ENCODE measurements at places on chromosomes 16 and 17.
A peak's percentile ranks its signal among the peaks of the same experiment; 100 is the strongest.

DNA sequence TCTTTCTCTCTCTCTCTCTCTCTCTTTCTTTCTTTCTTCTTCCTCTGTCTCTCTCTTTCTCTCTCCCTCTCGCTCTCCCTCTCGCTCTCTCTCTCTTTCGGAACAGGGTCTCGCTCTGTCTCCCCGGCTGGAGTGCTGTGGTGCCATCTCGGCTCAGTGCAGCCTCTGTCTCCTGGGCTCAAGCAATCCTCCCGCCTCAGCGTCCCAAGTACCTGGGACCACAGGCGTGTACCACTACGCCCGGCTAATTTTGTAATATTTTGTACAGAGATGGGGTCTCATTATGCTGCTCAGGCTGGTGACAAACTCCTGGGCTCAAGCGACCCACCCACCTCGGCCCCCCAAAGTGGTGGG is 12.7 kb upstream of the KLHDC4 start:
- DNase-seq, result no peak

DNA sequence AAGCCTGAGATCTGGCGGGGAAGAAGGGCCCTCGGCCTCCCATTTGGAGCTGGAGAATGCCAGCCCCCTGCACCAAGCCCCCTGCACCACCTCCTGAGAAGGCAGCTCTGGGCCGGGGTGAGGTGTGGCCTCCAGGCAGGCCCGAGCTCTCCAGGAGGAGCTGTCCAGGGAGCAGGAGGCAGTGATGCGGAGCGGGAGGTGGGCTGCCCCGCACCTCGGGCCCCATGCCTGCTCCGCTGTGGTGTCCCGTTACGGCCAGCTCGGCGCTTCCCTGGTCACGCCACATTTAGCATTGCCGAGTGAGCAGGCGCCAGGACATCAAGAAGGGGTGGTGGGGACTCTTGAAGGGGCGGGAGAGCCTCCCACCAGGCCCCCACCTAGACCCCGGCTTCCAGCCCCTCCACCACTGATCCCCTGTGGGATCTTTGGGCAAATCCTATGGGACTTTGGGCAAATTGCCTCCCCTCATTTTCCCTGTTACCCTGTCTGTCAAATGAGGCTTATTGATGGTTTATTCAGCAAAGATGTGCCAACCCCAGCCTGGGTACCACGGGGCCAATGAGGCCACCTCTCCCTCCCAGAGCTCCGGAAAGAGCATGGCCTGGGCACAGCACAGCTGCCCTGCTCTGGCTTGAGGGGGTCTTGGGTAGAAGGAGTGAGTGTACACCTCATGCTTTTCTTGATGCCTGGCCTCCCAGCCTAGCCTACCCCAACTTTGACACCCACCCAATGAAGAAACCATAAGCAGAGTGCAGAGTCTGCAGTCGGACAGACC is 15.3 kb downstream of the FOXN1 start:
- DNase-seq, result peak; percentile 64

DNA sequence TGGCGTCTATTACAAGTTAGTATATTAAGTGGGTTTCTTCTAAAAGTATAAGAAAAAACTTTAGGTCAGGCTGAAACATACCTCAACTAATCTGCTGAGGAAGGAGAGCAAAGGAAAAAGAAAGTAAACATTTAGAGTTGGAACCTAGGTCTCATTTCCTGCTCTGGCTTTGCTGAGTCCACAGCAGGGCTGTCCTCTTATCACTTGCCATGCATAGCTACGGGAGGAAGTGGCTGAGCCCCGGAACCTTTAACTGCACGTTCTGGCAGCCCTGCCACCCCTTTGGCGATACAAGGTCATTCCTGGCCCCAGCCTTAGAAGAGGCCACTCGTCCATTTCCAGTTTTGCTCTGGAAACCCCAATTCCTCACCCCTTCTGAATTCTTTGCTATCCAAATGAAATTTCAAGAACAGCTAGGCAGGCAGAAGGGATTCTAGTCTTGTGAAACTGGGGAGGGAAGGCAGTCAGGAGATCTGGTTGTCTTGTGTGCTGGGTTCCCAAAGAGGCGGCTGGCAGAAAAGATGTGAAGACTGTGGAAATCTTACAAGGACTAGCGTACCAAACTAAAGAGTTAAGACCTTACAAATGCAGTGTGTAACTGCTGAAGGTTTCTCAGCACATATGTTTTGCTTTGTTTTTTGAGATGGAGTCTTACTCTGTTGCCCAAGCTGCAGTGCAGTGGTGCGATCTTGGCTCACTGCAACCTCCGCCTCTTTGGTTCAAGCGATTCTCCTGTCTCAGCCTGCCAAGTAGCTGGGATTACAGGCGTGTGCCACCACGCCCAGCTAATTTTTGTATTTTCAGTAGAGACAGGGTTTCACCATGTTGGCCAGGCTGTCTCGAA is 19.1 kb downstream of the WIPI1 start:
- no peak for DNase-seq

DNA sequence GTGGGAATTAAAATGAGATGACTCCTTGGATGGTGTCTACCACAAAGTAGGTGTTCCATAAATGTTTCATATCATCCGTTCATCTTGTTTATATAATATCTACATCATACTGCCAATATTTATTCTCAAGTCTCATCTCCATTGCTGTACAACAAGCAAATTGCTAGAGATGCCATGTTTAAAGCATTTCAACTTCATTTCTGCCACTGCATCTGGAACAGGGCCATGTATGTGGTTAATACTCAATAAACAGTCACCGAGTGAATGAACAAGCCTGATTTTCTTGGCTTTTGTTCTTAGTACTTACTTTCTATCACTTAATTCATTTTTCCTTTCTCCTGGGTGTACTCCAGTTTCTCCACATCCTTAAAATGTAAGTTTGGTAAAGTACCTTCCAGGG is 107.6 kb downstream of the KCNJ2 start:
- no peak for DNase-seq

GRCh38 chr16:85123891-85124635 is 11.8 kb upstream of the CIBAR2 start:
- no peak for DNase-seq

DNA sequence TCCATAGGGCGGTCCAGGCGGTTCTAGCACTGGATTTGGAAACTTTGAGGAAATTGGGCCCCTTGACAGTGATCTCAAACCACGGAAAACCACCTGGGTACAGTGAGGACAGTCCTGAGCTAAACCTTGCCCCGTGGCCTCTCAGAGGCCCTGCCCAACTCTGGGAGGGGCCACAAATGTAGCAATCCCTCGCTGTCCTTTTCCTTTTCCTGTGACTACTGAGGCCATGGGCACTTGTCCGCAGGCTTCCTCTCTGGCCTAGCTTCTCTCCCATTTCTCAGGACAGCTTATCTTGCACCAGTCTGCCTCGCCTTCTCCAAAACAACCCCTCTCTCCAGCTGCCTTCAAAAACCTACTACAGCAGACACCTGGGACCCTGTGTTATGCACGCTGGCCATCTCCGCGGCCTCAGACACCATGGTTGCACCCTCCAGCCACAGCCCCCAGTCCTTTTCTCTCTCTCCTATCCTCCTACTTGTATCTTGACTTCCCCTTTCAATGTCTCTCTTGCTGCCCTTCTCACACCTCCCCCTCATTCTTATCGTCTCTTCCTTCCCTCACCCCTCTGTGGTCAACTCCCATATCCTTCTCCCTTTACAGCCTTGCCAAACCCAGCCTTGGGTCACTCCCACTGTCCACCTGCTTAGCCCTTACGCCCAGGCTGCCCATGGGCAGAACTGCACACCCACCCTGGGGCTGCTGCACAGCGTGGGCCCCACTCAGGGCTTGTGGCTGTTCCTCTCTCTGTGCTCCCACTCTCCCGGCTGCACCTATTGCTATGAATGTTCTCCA is 7.6 kb downstream of the SCPEP1 start:
- no peak for DNase-seq

GRCh38 chr17:77831474-77832179 is 126.9 kb upstream of the TNRC6C start:
- DNase-seq, result peak; percentile 90

DNA sequence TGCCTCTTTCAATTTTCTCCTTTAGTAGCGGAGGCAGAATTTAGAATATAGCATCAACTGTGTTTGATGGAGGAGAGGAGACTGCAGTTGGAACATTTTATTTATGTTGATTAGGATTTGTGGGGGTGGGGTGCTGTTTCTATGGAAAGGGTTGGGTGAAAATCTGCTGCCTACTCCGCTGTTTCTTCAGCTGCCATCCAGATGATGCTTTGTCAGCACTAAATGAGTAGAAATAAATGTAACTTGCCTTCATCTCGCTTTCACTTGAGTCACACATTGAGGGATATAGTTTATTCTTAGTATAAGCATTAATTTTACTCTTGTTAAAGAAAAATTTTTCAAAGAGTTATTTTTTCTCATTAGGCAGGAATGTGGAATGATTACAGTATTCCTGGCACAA is 42.1 kb downstream of the ABHD15 start:
- DNase-seq, result no peak

- no peak for DNase-seq
Measured at GRCh38 chr17:50352693-50353599, 7.0 kb downstream of the XYLT2 start.

DNA sequence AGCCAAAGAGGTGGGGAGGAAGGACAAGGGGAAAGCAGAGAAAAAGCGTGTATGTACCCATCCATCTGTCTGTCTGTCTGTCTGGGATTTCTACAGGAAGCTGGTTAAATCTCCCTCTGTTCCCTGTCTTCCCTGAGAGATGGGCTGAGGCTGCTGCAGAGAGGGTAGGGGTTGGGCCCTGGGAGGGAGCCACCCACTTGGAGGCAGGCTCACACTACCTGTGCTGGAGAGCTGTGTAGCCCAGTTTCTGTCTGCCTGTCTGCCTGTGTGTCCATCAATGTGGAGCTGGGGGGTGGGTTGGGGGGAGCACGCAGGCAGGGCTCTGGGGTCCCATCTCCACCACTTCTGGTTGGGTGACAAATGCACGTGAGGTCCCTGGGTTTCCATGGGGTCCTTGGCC is 18.6 kb upstream of the C17orf113 start:
- no peak for DNase-seq

DNA sequence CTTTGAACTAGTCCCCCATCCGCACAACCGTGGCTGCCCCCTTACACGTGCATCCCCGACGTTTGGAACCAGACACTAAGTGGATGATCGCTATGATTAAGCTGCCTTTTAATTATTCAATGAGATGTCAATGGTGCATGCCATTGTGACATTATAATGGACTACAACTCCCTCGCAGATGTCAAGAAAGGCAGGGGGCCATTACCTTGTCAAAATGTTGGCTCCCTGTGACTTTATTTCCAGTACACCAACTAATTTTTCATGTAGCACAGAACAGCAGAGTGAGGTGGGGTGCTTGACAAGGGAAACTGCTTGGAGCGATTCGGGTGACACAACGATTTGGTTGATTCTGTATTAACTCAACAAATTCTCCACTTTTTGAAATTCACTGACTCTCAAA is 26.5 kb downstream of the ASIC2 start:
- DNase-seq, result no peak

DNA sequence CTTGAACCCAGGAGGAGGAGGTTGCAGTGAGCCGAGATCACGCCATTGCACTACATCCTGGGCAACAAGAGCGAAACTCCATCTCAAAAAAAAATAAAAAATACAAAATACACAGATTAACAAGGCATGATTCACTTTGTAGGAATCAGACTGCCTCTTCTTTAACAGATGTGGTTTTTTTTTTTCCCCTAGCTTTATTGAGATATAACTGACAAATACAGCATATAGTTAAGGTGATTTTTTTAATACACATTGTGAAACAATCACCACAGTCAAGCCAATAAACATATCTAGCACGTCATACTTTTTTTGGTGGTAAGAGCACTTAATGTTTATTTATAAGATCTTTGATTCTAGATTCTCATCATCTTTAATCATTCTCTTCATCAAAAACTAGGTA is 87.8 kb downstream of the SPAG9 start:
- no peak for DNase-seq

DNA sequence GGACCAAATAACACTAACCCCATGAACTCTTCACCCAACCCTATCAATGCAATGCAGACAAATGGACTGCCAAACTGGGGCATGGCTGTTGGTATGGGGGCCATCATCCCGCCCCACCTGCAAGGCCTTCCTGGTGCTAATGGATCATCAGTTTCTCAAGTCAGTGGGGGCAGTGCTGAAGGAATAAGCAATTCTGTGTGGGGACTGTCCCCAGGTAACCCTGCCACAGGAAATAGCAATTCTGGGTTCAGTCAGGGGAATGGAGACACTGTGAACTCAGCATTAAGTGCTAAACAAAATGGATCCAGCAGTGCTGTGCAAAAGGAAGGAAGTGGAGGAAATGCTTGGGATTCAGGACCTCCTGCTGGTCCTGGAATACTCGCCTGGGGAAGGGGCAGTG is 78.9 kb downstream of the TMC6 start:
- DNase-seq, result no peak

DNA sequence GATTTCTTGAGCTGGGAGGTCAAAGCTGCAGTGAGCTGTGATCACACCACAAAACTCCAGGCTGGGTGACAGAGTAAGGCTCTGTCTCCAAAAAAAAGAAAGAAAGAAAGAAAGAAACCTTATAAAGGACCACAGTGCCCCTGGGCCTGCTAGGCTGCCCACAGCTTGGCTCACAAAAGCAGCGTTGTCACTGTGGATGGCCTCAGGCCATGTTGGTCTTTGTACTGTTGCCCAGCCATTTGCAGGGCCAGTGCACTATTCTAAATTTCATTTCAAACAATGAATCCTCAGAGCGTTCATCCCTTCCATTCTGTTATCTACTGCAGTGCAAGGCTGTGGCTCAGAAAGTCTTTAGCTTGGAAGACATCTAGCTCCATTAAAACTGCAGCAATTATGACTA is 208.4 kb downstream of the SLC39A11 start:
- peak; percentile 83 for DNase-seq

DNA sequence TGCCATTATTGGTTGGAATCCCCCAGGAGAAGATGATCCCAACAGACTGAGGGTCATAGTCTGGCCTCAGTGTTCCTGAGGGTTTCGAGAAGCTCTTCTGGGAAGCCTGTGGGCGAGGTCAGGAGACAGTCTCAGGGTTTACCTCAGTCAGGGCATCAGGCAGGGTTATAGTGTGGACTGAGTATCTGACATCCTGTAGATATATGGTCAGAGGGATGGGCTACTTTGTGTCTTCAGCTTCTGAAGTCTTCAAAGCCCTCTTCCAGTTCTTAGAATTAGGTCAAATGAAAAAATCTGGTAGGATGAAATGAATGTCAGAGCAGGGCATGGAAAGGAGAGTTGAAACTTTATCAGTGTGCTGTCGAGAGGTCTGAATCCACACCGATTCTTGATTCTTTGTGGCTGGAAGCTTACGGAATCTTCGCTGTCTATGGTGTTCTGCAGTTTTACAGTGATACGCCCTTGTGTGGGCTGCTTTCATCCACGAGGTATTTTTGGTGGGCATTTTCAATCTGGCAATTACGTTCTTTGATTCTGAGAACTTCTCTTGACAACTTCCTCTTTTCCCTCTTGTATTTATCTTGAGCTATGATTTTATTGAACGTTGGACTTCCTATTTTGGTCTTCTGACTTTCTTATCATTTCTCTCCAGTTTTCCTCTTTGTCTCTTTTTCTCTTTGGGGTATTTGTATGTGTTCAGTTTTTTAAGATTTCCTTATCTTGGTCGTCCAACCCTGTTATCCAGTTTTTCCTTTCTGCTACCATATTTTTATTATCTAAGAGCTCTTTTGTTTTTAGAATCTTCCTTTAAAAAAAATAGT is 30.4 kb downstream of the BPTF start:
- no peak for DNase-seq

GRCh38 chr16:70736465-70737376 is 50.9 kb upstream of the MTSS2 start:
- DNase-seq, result no peak

All from posterior cingulate gyrus (tissue), 11 donors.